Fibroblast of mammary gland (primary cell): ENCODE measurements at places on chromosomes 4 and X.
A peak's percentile ranks its signal among the peaks of the same experiment; 100 is the strongest.

GRCh38 chr4:184417802-184418511, 56.4 kb downstream of the IRF2 start:
- DNase-seq: peak; percentile 94

DNA sequence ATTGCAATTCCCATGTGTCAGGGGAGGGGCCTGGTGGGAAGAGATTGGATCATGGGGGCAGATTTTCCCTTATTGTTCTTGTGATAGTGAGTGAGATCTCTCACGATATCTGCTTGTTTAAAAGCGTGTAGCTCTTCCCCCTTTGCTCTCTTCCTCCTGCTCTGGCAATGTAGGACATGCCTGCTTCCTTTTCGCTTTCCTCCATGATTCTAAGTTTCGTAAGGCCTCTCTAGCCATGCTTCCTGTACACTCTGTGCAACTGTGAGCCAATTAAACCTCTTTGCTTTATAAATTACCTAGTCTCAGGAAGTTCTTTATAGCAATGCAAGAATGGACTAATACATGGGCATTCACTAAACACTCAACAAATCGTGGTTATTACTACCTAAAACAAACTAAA, 37.2 kb upstream of the PAPSS1 start:
- no peak for DNase-seq

- DNase-seq: no peak
Measured at GRCh38 chr4:177109769-177110168, 199.9 kb upstream of the NEIL3 start.

DNA sequence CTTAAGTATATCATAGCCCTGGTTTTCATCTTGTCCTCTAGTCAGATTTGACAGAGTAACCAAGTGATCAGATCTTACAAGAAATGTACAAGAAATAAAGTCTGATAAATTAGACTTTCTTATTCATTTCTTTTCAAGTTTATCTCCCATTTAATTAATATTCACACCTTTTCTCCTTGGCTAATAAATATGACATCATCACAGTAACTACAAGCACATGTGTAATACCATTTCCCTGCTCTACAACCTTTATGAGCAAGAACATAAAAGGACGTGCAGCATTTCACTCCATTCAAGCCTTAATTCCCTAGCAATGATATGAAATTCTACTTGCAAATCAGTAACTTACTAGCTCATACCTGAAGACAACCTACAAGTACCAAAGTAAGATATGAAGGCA, 88.5 kb downstream of the BRWD3 start:
- DNase-seq: no peak

DNA sequence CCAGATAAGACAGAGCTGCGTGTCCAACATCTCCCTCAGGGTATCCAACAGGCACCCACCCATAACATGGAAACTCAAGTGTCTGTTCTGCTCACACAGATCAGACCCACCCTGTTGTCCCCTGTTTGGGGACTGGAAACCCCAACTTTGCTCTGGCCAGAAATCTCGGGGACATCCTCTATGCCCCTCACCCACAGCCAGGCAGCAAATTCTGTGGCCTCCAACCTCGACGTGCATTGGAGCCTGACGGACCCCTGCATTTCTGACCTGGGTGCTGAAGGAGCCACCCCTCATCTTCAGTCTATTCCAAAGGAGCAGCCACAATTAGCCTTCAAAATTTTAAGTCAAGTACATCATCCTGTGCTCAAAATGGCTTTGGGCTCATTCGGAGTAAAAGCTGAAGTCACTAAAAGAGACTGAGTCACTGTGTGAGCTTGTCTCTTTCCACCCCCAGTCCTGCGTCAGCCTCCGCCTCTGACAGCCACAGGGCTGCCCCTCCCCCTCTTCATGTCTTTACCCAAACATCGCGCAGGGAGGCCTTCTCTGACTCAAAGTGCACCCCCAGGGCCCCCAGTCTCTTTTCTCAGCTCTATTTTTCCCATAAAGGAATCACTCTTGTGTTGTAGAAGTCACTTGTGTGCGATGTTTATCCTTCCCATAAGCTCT, 24.4 kb upstream of the PDE6B start:
- peak; percentile 32 for DNase-seq

- no peak for DNase-seq
Measured at GRCh38 chr4:159484864-159485263, 382.0 kb downstream of the RAPGEF2 start.

DNA sequence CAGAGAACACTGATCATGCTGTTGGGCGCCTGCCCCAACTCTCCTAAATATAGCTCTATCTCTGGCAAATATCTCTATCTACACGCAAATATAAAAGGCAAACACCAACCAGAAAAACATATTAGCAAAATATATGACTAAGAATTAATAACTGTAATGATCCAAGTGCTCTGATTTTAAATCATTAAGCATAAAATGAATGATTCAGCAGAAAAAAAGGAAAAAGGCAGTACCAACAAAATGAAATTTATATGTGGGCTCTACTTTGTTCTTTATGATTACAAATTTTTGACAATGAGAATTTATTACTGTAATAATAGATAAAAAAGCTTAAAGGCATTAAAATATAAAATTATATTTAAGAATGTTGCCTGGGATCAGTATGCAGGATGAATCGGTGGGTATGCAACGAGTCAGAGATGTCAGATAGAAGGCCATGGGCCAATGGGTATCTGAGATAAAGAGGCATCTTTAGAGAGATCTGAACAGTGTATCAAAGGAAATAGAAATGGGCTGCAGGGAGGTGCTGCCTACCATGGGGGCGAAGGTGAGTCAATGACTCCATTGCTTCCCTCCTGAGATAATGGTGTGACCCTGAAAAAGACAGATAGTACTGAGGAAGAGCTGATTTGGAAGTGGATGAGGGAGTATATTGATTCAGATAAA, 234.8 kb downstream of the SCFD2 start:
- no peak for DNase-seq

DNA sequence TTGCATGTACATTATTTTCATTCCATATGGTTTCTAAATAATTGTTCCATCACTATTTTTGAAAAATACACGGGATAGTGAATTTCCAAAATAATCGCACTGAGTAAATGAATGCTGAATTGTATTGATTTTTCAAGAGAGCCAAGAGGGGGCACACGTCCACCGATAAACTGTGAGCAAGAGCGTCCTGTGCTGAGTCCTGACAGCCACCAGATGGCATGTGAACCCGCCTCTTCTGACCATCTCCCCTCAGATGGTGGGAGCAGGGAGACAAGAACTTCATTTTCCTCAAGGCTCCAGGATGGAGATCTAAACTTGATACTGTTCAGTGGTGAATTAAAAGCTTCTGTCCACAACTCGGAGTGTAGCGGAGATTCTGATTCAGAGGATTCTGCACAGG, 30.6 kb upstream of the IL9R start:
- peak; percentile 45 for DNase-seq

DNA sequence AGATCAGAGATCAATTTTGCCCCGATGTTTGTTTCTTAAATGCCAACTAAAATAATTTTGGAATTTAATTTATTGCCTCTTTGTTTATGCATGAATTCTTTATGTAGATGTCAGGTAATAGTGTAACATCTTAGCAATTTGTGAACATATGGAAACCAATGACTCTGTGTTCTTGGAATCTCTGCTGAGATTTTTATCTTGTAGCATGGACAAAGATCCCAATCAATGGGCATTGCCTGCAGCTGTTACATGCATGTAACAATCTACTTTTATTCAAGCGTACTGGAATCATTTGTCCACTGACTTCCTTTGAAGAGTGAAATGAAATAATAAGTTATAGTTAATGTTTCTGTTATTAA, 61.6 kb upstream of the ARSJ start:
- DNase-seq: no peak

DNA sequence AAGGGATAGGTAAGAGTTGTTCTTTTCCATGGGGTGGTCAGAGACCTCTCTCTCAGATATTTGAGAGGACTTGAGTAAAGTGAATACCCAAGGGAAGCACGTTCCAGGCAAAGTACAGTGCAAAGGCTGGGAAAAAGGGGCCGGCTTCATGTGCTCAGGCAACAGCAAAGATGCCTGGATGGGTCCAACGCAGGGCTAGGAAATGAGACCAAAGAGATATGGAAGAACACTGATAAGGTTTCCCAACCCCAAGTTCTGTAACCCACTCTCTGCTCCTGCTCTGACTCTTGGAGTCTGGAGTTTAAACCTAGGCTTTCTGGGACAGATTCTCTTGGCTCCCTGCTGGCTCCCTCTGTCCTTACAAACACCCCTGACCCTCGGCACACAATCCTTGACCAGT, 36.2 kb upstream of the PROM1 start:
- DNase-seq: no peak

DNA sequence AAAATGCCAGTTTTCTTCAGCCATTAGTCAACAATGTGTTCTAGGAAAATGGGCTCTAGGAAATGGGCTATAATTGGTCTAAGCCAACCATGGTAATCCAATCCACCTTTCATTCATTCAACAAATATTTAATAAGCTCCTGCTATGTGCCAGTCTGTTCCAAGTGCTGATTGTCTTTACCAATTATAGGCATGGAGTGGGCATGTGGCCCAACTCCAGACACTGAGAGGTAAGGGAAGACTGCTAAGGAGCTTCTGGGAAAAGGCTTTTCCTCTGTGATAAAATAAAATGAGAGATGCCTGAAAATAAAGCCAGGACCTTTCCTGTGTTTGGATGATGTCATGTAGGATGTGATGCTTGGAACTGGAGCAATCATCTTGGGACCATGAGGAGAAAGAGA, 43.3 kb downstream of the HOPX start:
- no peak for DNase-seq

- peak; percentile 62 for DNase-seq
Measured at GRCh38 chr4:16692961-16693506, 205.4 kb downstream of the LDB2 start.

DNA sequence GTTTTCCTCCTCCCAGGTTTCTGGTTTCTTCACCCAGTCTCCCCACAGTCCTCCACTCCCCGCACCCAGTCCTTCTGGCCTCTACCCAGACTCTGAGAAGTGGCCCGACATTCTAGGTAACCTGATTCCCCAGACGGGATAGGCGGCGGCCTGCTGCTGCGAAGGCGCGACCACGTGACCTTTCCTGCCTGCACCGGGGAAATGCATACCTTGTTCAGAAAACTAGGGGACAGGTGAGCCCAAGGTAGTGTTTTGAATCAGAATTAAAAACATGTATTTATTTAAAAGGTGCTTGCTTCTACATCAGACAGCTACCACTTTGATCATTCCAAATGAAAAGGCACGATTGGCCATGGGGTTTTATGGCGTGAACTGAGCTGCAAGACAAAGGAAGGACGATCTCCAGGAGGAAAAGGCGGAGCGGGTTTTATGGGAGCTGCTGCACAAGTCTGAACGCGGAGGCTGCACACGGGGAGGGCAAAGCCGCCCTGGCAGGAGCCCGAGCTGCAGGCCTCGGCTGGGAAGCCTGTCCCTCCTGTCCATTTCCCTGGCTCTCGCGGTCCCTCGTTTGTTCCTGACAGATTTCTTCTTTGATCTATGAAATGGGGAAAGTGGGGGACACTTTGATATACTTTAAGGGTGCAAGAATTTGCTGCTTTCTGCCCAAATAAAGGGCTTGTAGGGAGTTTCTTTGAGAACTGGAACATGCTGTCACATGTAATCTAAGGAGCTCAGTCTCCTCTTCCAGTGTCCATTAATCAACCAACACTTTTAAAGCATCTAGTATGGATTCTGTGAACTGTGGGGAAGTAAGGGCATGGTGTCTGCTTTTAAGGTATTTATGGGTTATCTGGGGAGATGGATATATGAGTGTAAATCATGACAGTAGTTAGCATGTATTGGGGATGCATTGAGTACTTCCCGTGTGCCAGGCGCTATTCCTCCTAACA, 150.9 kb downstream of the SPRY1 start:
- no peak for DNase-seq

DNA sequence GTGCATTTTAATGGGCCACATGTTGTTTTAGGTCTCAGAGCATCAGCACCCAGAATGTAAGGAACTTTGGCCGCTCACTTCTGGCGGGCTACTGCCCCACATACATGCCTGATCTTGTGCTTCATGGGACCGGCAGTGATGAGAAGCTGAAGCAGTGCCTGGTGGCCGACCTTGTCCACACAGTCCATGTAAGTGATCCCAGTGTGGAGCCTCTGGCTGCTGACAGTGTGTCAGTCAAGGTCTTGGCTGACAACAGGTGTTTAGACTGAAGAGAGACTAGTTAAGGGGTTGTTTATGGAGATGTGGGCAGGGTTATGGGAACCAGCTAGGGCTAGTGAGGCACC, 101.4 kb downstream of the FNIP2 start:
- no peak for DNase-seq

GRCh38 chrX:302975-303374, 15.6 kb downstream of the GTPBP6 start:
- DNase-seq: no peak

DNA sequence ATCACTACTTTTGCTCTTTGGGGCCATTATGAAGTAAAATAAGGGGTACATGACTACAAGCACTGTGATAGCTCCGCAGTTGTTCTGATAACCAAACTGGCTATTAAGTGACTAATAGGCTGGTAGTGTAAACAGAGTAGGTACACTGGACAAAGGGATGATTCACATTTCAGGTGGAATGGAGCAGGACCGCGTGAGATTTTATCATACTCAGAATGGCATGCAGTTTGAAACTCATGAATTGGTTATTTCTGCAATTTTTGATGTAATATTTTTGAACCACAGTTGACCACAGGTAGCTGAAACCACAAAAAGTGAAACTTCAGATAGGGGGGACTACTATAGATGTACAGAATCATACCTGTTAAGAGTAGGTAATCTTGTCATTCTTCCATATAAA, 55.8 kb downstream of the PAK3 start:
- DNase-seq: no peak

DNA sequence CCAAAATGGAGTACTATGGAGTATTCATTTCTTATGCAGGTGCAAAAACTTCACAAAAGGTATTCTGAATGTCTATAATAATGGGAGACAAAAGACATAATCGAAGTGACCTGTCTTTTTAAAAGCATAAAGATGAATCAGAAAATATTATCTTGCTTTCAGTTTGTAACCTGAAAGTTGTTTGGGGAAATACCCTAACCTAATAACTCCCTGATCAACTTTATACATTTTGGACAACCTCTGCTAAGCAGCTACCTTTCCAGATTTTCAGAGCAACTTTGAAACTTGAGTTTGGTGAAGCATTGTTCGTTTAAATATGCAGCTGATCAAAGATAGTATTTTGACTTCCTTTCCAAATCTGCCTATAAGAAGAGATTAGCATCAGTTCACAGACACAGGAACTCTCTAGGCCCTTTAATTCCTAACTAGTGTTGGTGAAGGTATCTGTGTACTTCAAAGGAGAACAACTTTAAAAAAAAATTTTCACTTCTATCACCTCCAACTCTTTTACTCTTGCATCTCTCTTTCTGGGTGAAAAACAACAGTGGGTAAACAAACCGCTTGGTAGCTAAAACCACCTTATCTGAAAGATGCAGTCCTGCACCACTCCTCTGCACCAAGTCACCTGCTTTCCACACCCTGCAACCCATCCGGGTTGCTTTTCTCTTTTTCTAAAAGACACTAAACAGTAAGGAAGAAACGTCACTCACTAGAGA, 26.5 kb downstream of the CD40LG start:
- DNase-seq: no peak

DNA sequence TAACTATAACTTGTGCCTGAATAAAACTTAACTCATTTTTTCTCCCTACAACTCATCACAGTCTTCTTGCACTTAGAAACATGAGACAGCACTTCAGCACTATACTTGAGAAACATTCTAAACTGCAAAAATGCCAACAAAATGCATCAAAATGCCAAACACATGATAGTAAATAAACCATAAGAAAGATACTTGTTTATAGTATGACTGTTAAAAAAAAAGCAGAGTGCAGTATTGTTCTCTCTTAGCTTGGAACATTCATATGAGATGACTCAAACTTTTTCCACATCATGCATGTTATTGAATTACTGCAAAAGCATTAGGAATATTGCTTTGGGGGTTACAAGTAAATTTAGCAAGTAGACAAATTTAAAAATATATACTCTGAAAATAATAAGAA, 135.7 kb upstream of the ANXA10 start:
- DNase-seq: peak; percentile 18

- no peak for DNase-seq
Measured at GRCh38 chr4:57195622-57196021, 85.4 kb upstream of the IGFBP7 start.
